Subcutaneous preadipocyte (primary cell): ENCODE measurements at places on chromosomes 7 and 10. TPM values are rescaled to one million over a fixed set of nuclear protein-coding genes. Genes with fewer than 3 reads are reported as not detected.

AIMP2 gene
- 59.4 and 78.6 TPM in 2 replicates for total RNA-seq

ZMYND11 gene
- total RNA-seq = 36.7 and 41.8 TPM in 2 replicates

ZC3HAV1L gene
- 14.5 and 15.1 TPM in 2 replicates for total RNA-seq

ZDHHC16 gene
- 55.5 and 70.4 TPM in 2 replicates for total RNA-seq

SLC18A3 gene
- not detected in 2 replicates for total RNA-seq

GTF2IRD1 gene
- total RNA-seq = 4.7 and 5.9 TPM in 2 replicates

CYP2C19 gene
- total RNA-seq = not detected in 2 replicates

MYH16 gene
- total RNA-seq = not detected in 2 replicates

CREB5 gene
- total RNA-seq = 21.3 and 34.8 TPM in 2 replicates

FAM25C gene
- not detected in 2 replicates for total RNA-seq

AP1S1 gene
- 119 and 137 TPM in 2 replicates for total RNA-seq

LRRN3 gene
- 0.37 and 0.59 TPM in 2 replicates for total RNA-seq

PDE1C gene
- total RNA-seq = 0.39 and 0.73 TPM in 2 replicates

NPY4R2 gene
- total RNA-seq = not detected in 2 replicates

VWA2 gene
- under 0.01 and 0.20 TPM in 2 replicates for total RNA-seq

IQUB gene
- 0.20 and 0.37 TPM in 2 replicates for total RNA-seq

ZWINT gene
- total RNA-seq = 26.8 and 38.1 TPM in 2 replicates

CYP26C1 gene
- under 0.01 TPM in 2 replicates for total RNA-seq

MAPK8 gene
- total RNA-seq = 20.2 and 26.2 TPM in 2 replicates

TFEC gene
- total RNA-seq = under 0.01 TPM in 1 of 2 replicates, not detected in the other

NOC3L gene
- total RNA-seq = 27.2 and 43.6 TPM in 2 replicates

TSPAN33 gene
- 0.59 TPM in 1 of 2 replicates, not detected in the other for total RNA-seq

ZNF394 gene
- total RNA-seq = 19.5 and 27.2 TPM in 2 replicates

CXCL12 gene
- total RNA-seq = 0.20 and 8.8 TPM in 2 replicates

RBAK gene
- total RNA-seq = 6.6 and 7.0 TPM in 2 replicates

CRTAC1 gene
- total RNA-seq = not detected in 2 replicates

TMEM273 gene
- not detected in 2 replicates for total RNA-seq

LOXL4 gene
- 7.2 and 8.8 TPM in 2 replicates for total RNA-seq

SMKR1 gene
- total RNA-seq = 0.59 TPM in 1 of 2 replicates, not detected in the other

ANKRD22 gene
- total RNA-seq = not detected in 2 replicates

PDIA4 gene
- 226 and 348 TPM in 2 replicates for total RNA-seq

STN1 gene
- total RNA-seq = 46.7 and 48.9 TPM in 2 replicates

ANKRD61 gene
- not detected in 2 replicates for total RNA-seq

LRRC4 gene
- total RNA-seq = under 0.01 TPM in 2 replicates

OR2A12 gene
- total RNA-seq = not detected in 2 replicates

NSUN6 gene
- total RNA-seq = 5.5 and 10.0 TPM in 2 replicates

LRRC17 gene
- total RNA-seq = 2.6 and 9.6 TPM in 2 replicates

C10orf67 gene
- under 0.01 TPM in 1 of 2 replicates, not detected in the other for total RNA-seq

INSYN2A gene
- total RNA-seq = 1.1 and 1.2 TPM in 2 replicates

GRID1 gene
- total RNA-seq = 0.37 TPM in 1 of 2 replicates, not detected in the other

EPO gene
- not detected in 2 replicates for total RNA-seq

PGAM2 gene
- 0.37 TPM in 1 of 2 replicates, not detected in the other for total RNA-seq

AKR1C4 gene
- total RNA-seq = not detected in 2 replicates

SORBS1 gene
- under 0.01 and 0.20 TPM in 2 replicates for total RNA-seq

UTF1 gene
- not detected in 2 replicates for total RNA-seq

SEMA4G gene
- 0.59 and 1.1 TPM in 2 replicates for total RNA-seq

SPDYE11 gene
- not detected in 2 replicates for total RNA-seq

VIPR2 gene
- not detected in 2 replicates for total RNA-seq

VENTX gene
- not detected in 2 replicates for total RNA-seq

LSM8 gene
- total RNA-seq = 29.5 and 30.5 TPM in 2 replicates
